IMR-90 (cell line): ENCODE measurements at places on chromosomes 3 and 15. TPM values are rescaled to one million over a fixed set of nuclear protein-coding genes. Genes with fewer than 3 reads are reported as not detected.

DNA sequence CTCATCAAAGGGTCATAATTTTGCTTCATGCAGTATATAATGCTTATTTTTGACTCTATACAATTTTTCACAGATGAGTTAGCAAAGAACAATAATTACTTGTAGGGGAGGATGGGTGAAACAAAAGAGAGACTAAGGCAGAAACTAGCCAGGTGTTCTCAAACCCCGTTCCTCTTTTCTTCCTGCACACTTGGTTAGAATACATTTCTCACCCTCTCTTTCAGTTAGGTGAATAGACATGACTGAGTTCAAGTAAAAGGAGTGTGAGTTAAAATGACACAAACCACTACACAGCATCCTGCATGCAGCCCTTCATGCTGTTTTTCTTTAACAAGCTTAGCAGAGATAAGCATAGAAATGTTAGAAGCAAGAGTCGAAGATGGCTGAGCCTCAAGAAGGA, 922.2 kb downstream of the TBL1XR1 start:
- no peak for DNase-seq

GRCh38 chr15:73454096-73454495, 11.1 kb downstream of the REC114 start:
- DNase-seq, result no peak

GRCh38 chr15:58980351-58980939, 7.0 kb upstream of the RNF111 start:
- peak; percentile 56 for DNase-seq

DNA sequence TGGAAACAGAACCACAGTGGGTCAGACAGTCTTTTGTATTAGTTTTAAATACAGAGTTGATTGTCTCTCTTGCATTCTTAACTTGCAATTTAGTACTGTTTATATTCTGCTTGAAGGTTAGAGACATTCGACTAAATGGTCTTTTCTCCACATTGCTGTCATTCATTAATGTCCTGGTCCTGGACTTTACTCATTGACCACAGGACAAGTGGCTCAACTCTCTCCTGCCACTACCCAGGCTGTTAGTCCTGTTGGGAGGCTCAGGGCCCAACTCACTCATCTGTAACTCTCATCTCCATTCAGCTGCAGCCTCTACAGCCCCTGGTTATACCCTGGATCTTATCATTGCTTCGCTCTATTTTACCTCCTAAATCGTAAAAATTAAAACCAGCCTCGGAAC, 427.4 kb downstream of the LPP start:
- no peak for DNase-seq

DNA sequence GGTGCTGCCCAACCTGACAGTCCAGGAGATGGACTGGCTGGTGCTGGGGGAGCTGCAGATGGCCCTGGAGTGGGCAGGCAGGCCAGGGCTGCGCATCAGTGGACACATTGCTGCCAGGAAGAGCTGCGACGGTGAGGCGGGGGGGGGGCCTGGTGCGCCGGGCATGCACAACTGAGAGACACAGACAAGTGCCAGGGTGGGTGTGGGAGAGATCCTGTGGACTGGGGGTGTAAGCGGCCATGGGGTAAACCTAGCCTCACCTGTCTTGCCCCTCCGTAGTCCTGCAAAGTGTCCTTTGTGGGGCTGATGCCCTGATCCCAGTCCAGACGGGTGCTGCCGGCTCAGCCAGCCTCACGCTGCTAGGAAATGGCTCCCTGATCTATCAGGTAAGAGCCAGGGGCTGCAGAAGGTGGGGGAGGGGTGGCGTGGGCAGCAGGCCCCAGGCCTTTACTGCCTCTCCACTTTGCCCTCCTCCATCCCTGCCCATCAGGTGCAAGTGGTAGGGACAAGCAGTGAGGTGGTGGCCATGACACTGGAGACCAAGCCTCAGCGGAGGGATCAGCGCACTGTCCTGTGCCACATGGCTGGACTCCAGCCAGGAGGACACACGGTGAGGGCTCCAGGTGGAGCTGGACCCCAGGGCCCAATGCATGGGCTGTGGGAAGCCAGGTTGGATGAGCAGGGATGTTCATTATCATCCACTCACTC, 3.3 kb downstream of the CHRD start:
- DNase-seq, result no peak

DNA sequence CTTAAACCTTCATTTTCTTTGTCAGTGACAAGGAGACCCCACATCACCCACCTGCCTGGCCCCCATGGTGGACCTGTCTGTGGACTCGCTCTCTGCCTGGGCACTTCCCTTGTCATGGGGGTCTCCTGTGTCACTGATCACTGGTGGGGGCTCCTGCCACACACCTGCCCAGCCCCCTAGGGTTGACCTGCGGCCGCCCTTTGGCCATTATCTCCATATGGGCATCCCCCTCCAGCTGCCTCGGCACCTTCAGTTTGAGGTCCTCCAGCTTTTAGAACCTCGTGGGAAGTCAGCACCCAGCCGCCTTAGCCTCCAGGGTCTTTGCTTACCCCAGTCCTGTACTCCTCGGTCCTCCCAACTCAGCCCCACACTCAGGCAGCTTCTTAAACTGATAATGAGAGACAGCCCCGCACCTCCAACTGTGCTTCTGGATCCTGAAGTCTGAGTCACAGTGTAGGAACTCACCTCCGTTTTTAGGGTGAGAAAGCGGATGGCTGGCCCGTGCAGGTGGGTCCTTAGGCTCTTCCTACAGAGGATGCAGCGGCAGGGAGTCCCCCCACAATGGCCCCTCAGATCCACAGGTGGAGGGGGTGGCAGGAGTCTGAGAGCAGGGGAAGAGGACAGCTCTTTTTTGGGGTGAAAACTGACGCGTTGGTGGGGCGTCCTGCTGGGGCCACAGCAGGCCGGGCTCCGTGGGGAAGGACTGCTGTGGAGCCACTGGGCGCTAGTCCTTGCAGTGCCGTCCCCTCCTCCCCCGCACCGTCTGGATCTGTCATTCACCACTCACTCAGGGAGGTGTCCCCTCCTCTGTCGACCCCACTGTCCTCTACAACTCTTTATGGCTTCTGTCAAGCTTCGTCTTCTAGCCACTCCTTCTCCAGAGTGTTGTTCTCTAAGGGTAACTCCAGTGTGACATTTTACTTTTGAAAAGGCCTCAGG, 8.7 kb upstream of the PRR23E start:
- no peak for DNase-seq

GRCh38 chr3:193230610-193231009, 10.4 kb upstream of the PLAAT1 start:
- no peak for DNase-seq

DNA sequence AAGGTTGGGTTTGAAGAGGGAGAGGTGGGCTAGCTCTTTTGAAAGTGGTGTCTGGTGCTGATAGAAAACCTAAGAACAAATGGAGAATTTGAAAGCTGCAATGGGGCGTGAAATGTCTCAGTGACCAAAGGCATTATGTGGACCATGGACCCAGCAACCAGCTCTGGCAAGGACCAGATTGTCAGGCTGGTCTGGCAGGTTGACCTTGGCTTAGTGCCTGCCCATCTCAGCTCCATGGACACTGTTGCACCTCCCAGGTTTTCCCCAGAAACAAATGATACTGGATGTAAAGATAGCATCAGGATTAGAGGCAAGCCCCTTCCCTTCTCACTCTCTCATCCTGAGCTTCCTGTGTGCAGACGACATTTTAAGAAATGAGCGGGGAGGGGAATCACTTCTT, 302.9 kb upstream of the LRRFIP2 start:
- no peak for DNase-seq

- peak; percentile 52 for DNase-seq
Measured at GRCh38 chr3:107284612-107285011, 92.6 kb upstream of the CCDC54 start.

- DNase-seq, result peak; percentile 90
Measured at GRCh38 chr3:58013973-58014649, 5.9 kb downstream of the FLNB start.

GRCh38 chr15:72463702-72464101, 10.4 kb upstream of the ARIH1 start:
- no peak for DNase-seq

DNA sequence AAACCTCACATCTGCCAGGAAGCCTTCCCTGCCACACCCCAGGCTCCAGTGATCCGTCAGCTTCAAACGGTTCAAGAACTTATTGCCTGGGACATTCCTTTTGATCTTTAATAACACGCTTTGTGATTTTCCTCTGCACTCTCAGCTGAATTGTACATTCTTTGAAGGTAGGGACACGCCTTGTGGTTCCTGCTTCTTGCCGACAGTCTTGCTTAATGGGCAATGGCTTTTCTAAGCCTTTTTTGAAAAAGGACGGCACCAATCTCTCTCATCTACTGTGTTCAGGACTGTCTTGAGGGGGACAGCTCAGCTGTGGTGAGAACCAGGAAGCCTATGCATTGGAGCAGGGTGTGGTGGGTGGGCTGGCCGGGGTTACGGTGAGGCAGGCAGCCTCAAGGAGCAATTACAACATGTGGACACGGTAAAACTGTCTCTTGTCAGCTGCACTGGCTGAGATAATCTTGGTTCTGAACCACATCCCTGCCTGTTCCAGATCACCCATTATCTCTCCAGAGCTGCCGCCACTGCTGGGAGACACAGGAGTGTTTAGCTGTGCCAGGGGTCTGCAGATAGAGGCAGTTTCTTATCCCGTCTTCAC, 46.0 kb upstream of the GLCE start:
- no peak for DNase-seq

DNA sequence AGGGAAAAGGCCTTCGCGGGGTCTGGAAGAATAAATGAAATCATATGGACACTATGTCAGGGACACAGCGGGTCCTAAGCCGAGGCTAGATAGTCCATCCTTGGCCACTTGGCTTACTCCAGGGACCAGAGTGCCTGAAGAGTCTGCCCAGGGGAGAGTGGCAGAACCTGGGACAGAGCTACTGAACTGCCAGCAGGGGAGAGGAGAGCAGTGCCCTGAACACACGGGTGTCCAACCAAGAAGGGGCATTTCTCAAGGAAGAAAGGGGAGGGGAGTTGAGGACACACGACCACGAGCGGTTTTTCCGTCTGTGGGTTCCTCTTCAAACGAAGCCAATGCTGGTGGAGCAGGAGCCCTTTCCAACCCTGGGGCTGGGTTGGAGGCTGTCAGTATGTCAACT, 1.0 kb downstream of the ACAN start:
- DNase-seq, result no peak

- peak; percentile 78 for DNase-seq
Measured at GRCh38 chr3:130950641-130951040, 56.8 kb downstream of the ATP2C1 start.

- DNase-seq, result no peak
Measured at GRCh38 chr3:190197346-190197763, 76.7 kb upstream of the P3H2 start.

DNA sequence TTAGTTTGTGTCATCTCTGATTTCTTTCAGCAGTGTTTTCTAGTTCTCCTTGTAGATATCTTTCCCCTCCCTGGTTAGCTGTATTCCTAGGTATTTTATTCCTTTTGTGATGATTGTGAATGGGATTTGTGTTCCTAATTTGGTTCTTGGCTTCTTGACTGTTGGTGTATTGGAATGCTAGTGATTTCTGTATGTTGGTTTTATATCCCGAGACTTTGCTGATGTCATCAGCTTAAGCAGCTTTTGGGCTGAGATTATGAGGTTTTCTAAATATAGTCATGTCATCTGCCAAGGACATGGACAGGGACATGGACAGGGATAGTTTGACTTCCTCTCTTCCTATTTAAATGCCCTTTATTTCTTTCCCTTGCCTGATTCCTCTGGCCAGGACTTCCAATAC, 35.8 kb downstream of the MYO9A start:
- no peak for DNase-seq

DNA sequence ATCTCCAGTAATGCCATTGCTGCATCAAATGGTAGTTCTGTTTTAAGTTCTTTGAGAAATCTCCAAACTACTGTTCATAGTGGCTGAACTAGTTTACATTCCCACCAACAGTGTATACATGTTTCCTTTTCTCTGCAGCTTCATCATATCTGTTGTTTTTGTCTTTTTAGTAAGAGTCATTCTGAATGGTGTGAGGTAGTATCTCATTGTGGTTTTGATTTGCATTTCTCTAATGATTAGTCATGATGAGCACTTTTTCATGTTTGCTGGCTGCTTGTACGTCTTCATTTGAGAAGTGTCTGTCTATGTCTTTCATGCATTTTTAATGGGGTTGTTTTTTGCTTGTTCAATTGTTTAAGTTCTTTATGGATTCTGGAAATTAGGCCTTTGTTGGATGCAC, 10.2 kb upstream of the GCSAM start:
- no peak for DNase-seq

DNA sequence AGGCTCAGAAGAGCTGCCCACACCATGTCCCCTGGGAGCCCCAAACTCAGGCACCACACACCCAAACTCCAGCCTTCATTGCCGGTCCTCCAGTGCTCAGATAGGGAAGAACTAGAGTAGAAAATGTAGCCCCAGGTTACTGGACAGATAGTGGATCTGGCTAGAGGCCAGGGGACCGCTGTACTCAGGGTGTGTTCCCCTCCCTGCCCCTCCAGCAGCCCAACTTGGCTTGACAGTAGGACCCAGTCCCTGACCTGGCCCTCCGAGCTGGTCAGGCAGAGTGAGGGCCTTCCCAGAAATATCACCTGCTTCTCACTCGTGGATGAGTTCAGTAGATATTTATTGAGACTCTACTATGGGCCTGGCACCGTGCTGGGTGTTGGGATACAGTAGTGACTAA, 100.0 kb downstream of the CORO2B start:
- no peak for DNase-seq

- no peak for DNase-seq
Measured at GRCh38 chr15:65068403-65068788, 605 bp upstream of the RASL12 start.

DNA sequence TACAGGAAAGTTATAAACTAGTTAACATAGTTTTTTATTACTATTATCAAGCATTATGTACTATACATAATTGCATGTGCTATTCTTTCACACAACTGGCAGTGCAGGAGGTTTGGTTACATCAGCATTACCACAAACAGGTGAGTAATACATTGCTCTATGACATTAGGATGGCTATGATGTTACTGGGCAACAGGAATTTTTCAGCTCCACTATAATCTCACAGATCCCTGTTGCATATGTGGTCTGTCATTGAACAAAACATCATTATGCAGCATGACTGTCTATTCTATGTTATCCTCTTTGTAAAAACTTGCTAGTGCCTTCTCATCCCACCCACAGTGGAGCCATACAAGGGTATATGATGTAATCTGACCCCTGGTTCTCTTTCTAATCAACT, 36.5 kb upstream of the PDZRN3 start:
- DNase-seq, result peak; percentile 98

The USP50 gene
- not detected in 2 replicates for total RNA-seq

The FSD2 gene
- total RNA-seq, result not detected in 2 replicates

The TRIM42 gene
- total RNA-seq, result not detected in 2 replicates

The PLA2G4E gene
- total RNA-seq, result not detected in 2 replicates

The BFSP2 gene
- not detected in 2 replicates for total RNA-seq

The P2RY13 gene
- total RNA-seq, result not detected in 2 replicates

The FETUB gene
- not detected in 2 replicates for total RNA-seq
